Renal cortical epithelial cell (primary cell): ENCODE measurements at places on chromosomes 3 and 15.

DNA sequence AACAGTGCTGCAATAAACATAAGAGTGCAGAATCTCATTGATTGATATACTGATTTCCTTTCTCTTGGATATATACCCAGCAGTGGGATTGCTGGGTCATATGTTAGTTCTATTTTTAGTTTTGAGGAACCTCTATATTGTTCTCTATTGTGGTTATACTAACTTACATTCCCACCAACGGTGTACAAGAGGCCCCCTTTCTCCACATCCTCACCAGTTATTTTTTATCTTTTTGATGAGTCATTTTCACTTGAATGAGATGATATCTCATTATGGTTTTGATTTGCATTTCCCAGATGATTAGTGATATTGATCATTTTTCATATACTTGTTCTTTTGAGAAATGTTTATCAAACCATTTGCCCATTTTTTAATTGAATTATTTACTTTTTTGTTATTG, 12.4 kb upstream of the IREB2 start:
- DNase-seq = no peak

GRCh38 chr3:111794711-111795110, 64.4 kb upstream of the PHLDB2 start:
- no peak for DNase-seq

DNA sequence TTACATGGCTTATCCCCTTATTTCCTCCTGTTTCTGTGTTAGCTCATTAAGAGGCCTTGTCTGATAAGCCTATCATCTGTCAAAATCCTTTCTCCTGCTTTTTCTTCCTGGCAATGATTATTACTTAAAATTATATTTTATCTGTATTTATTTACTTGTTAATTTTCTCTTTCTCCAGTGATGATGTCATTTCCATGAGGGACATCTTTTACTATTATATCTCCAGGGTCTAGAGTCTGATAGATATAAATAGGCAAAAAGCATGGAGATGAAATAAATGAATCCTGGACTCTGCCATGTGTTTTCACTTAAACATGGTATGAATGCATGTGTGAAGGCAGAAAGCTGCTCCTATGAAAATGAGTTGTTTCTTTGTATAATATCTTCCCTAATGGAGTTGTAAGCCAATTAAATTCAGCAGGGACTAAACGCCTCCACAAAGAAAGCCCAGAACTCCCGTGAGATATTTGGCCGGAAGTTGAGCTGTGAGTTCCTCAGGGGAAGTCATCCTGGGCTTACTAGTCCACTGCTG, 375.2 kb downstream of the TUSC7 start:
- no peak for DNase-seq

DNA sequence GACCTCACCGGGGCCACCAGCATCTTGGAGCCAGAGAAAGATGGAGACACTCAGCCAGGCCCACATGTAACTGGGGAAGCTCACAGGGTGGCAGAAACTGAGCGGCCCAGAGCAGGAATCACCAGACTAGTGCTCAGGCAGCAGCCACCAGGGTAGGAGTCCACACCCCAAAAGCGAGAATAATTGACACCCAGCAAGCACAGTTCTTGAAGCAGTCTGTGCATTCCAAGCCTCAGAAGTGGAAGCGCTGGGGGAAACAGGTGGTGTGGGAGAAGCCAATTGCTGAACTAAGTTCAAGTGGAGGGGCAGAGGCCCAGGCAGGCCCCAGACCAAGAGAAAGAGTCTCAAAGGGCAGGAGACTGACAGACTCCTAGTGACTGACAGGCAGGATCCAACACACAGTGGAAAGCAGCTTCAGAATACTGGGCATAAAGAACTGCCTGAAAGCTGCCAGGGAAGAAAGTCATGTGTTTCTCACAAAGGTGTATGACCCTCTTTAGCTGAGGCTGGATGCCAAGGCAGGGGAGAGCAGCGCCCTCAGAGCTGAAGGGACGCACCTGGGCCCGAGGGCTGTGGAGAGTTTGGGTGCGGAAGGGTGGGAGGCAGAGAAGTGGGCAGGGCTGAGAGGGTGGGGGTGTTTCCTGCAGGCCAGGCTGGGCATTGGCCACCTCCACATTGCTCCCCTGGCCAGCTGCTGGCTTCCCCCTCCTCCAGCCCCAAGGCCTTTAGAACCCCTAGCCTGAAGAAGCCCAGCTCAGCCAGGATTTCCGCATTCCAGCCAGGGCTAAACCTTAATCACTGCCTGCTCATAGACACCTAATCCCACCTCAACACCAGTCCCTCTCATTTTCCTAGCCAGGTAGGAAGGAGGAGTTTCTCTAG, 7.7 kb downstream of the NT5DC2 start:
- peak; percentile 16 for DNase-seq

GRCh38 chr3:86180696-86181095, 810.3 kb downstream of the VGLL3 start:
- peak; percentile 25 for DNase-seq

GRCh38 chr3:143784446-143784845, 63.8 kb downstream of the SLC9A9 start:
- no peak for DNase-seq

- DNase-seq = no peak
Observed at GRCh38 chr15:81856001-81856633, 189.7 kb downstream of the MEX3B start.

GRCh38 chr3:158703566-158703965, 28.7 kb downstream of the RARRES1 start:
- no peak for DNase-seq

DNA sequence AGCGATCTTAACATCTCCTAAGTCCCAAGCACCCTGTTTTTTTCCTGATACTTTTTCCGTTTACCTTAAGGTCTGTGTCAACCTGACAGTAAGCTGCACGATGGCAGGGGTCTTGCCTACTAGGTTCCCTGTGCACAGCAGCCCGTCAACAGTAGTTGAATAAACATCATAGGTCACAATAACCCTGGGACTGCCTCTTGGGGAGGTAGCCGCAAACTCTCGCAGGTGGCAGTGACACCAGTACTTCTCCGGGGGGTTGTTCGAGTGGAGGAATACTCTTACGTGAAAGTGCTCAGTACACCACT, 365 bp upstream of the PDCD6IP start:
- no peak for DNase-seq

GRCh38 chr15:41276831-41277230, 45.8 kb downstream of the CHP1 start:
- peak; percentile 36 for DNase-seq

GRCh38 chr15:68318008-68318835, 40.7 kb downstream of the FEM1B start:
- DNase-seq = no peak

DNA sequence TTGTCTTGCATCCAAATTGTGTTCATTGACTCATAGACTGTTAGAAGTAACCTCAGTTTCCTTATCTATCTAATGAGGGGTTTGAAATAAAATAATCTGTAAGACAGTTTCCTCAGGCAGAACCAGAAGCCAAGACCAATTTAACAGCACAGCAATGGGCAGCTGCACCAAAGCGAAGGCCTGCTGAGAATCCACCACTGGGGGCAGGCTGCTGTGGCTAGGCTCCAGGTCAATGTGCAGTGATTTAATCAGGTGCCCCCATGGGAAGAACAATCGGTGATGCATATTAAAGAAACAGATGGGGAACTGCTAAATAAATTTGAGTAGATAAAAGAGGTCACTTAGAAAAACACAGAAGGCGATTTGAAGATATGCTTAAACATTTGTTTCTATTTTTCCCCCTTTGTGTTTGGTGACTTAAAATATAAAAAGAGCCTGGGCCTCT, 28.0 kb upstream of the TMOD3 start:
- DNase-seq = no peak

- no peak for DNase-seq
Observed at GRCh38 chr3:144643771-144644198, 672.2 kb downstream of the DIPK2A start.

DNA sequence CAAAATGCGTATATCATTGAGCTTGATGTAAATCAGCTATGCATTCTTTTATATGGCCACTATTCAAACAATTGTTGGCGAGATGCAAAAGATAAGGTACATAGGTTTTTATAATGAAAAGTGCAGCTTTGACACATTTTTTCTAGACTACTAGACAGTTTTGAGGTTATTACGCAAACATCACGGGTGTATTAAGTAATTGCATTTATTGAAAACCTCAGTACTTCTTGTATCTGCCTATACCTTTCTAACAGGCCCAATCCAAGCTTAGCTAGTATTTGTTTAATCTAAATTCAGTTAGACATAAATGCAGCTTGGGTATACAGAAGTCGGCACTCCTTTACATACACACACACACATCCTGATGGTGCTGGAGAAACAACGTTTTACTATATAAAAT, 2.7 kb downstream of the SPESP1 start:
- no peak for DNase-seq

DNA sequence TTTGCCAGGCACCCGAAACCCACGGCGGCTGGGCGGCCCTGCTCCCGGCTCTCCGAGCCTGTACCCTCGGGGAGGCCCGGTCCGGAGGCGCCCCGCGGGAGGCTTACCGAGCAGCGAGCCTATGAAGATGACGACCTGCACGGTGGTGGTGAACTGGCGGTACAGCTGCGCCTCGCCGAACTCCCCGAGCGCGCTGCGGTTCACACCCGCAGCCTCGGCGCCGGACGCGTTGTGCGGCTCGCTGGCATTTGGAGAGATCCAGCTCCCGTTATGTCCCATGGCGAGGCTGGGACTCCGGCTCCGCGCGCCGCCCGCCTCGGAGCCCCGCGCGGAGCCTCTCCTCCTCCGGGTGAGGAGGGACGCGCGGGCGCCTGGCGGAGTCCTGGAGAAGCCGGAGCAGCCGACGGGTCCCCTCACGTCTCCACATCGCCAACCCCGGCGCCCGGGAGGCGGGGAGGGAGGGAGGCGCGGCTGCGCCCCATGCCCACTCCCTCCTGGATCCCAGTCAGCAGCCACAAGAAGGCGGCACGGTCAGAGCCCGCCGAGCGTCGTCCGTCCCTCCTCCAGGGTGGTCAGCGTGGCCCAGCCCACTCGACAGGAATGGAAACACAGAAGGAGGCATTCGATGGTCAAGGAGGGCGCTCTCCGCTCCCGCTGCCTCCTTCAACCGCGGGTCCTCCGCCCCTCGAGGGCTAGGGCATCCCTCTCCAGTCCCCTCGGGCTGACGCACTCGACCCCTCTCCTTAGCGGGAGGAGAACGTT, at the start of gene GPR176:
Gene GPR176, minus strand, starts transcription at position 519 of the 762 bp plus-strand sequence. Its CDS starts 240 bp downstream, at position 279.
- DNase-seq = peak; percentile 54

DNA sequence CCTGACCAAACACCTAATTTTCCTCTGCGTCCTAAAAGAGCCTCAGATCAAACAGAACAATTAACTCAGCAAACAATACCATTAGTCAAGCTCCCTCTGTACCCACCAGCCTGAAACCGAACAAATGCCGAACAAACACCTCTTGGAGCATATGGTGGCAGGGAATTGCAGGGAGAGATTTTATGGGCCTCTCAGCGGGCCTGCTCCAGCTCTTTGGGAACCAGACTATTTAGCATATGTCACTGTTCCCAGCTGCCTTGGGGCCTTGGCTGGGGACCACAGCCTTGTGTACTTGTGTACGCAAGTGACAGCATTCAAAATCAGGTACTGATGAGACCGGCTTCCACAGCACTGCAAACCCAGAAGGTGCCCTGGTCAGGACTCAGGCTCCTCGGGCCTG, 388.8 kb upstream of the PPP2R3A start:
- no peak for DNase-seq

GRCh38 chr3:156417559-156418132, 137.3 kb downstream of the SSR3 start:
- no peak for DNase-seq

DNA sequence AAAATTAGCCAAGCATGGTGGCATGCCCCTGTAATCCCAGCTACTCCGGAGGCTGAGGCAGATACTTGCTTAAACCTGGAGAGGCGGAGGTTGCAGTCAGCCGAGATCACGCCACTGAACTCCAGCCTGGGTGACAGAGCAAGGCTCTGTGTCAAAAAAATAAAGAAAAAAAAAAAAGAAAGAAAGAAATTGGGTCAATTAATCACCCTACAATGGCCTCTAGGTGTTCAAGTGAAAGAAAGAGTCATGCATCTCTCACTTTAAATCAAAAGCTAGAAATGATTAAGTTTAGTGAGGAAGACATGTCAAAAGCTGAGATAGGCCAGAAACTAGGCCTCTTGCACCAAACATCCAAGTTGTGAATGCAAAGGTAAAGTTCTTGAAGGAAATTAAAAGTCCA, 44.9 kb upstream of the GSK3B start:
- DNase-seq = no peak

DNA sequence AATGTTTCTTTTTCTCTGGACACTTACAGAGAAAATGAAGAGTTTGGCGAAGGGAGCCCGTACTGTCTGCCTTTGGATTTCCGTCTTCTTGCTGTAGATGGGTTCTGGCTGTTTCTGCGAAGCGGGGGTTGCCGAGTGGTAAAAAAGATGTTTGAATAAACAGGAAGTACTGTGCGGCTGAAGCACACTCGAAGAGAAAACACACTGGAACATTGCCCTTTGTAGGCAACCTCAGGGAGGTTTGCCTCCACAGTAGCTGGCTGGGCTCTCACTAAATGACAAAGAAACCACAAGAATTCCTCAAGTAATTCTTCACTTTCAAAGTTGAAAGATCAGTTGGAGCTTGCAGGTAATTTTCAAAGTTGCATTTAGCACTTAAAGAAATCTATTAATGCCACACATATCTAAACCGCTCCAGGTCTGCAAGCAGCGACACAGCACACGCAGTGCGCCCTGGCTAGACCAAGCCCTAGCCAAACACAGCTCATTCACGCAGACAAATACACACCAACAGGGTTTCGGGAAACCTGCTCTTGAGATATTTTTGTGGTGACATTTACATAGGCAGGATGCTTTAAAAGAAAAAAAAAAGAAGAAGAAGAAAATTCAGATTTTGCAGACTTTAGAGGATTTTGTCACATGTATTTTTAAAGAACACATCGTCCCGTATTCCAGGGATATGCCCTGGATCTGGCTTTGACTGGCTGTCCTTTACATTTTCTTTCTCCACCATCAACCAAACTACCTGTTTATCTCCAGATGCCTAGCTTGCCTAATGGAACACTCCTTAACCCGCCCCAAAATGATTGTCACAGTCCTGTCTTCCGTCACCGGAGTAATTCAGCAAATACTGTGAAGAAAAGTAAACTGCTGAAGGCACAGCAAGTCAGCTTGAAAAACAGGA, 452.8 kb downstream of the FOXP1 start:
- peak; percentile 94 for DNase-seq

GRCh38 chr15:99692825-99693224, 40.4 kb downstream of the LYSMD4 start:
- no peak for DNase-seq

DNA sequence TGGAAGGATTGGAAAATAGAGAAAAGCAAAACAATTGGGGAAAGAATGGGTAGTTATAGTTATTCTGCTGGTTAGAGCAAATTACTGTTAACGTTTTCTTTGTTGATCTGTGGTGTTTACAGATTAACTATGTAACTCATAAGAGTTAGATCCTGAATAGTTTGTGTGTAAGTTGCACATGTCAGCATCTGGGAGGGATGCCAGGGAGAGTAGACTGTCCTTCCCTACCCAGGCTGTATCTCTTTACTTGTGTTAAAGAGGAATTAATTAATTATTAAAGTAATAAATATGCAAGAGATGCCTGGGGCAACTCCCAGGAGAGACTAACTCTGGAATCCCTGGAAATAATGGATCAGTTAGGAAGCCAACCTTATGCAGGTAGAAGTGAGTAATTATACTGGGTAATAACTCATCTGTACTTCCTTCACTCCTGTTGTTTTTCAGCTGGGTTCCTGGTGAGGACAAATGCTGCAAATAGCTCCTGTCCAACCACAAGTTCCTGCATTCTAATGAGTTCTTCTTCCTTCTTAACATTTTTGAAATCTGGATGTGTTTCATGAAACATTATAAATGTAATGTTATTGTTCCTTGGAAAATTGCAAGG, 18.9 kb downstream of the GHRL start:
- peak; percentile 83 for DNase-seq
